Muscle of leg (tissue), 16 donors: ENCODE measurements at places on chromosomes 6 and 20.

DNA sequence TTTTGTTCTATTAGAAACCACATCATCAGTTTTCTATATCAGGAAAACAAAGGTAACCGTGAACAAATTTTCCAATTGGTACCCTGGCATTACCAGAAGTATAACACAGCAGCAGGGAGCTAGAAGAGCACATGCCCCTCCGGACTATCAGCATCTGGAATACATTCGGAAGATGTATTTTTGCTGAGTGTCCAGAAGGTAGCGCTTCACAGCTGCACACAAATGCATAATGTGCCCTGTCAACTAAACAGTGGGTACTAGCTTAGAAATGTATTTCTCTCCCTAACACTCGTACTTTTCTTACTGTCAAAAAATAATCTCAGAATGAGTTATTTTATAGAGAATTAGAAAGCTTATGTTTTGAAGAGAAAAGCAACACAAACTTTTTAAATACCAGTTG, 77.6 kb downstream of the HUS1B start:
- DNase-seq, result peak; percentile 30

GRCh38 chr6:168937054-168937453, 316.6 kb downstream of the THBS2 start:
- no peak for DNase-seq

GRCh38 chr6:149242883-149243282, 74.6 kb upstream of the TAB2 start:
- no peak for DNase-seq

- DNase-seq, result no peak
Observed at GRCh38 chr6:119325559-119326265, 23.8 kb downstream of the MAN1A1 start.

- DNase-seq, result no peak
Observed at GRCh38 chr20:21503345-21503744, 10.5 kb downstream of the NKX2-2 start.

DNA sequence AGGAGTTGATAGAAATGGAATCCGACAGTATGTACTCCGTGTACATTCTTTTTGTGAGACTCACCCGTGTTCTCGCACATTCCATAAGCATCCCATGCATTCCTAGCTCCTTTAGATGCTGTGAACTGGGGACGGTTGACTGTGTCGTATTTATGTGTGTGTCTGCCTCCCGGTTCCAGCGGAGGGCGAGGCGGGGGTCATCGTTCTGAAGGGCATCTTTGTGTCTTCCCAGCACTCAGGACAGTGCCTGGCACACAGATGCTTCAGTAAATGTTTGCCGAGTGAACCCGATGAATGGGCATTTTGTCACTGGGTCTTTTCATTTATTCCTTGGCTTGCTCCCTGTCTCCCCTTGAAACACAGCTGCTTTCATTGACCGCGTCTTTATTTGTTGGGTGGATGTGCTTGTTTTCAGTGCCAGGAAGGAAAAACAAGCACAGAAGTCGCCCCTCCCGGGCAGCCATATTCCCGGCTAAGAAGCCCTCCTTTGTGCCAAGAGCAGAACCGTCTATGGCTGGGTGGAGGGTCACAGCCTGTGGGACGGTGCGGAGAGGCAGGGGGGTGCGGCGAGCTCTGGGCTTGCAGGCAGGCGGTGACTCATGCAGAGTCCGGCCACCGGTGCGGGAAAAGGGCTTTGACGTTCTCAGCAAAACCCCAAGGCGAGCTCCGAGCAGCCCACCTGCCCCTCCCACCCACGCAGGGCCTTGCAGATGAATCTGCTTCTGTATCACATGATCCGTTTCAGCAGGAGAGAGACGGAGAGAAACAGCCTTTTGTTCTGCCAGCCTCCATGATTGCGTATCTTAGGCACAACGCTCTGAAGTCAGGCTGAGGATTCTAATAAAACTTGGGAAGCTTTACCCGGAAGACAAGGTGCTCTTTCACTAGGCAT, 11.2 kb upstream of the PSMG4 start:
- DNase-seq, result peak; percentile 82

DNA sequence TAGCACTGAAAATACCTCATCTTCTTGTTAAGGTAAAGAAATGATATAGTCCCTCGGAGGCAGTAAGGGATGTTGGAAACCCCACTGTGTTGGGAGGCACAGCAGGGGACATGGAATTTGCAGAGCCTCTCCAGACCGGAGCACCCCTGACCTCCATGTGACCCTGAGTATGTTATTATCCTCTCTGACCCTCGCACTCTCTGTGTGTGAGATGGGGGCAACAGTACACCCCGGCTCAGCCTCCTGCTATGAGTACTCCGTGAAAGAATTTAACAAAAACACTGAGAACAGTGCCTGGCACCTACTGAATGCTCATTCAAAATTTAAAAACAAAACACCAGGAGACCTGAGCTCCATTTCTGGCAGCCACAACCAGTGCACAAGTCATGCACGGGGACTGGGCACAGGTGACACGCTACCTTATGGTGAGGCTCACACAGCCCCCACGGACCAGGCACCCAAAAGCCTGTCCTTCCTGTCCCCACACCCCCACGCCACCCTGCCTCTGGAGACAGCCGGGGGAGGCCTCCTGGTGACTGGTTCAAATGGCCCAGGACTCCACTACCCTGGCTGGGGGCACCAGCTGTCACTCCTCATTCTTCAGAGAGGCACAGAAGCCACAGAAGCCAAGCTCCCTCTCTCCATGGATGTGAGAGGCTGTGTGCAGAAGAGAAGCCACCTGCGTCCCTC, 6.1 kb downstream of the NINL start:
- DNase-seq, result no peak

- no peak for DNase-seq
Observed at GRCh38 chr6:169669147-169669546, 32.7 kb downstream of the WDR27 start.

DNA sequence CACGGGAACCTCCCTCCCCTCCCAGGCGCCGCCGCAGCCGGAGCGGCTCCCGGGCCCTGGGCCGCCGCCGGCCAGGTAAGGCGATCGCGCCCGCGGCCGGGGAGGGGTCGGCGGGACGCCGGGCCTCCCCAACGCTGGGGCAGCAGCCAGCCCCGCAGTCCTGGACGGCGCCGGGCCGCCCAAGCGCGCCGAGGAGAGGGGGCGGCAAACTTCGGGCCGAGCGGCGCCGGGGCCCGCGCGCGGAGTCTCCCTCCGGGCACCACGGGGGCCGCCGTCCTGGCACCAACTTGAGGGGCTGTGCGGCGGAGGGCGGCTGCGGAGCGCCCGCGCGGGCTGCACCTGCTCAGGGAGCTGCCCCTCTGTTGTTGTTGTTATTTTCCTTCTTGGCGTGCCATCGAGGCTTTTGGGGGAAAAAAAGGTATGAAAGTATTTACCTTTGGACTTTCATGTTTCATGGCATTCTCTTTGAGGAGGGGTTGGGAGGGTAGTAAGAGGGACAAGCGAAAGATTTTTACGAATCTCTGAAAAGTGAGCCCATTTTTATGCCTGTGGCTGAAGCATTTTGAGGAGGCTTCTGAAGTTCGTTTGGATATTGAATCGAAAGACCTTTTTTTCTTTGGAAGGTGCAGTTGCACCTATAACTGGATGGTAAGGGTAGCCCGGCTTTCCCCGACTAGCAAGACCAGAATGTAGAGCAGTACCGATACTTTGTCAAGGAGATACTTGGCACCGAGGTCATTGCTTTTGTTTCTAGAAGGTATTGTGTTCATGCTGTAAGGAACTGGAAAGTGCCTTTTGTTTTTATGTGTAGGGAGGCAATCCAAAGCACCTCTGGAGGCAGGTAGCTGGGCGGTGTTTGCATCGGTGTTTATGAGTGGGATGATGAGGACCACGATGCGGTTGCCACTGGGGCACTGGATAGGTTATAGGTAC, at the start of gene RNF182:
Gene RNF182 (plus strand): TSS at position 4 of the 933 bp plus-strand sequence. CDS start 52,168 bp downstream, outside the sequence.
- no peak for DNase-seq

DNA sequence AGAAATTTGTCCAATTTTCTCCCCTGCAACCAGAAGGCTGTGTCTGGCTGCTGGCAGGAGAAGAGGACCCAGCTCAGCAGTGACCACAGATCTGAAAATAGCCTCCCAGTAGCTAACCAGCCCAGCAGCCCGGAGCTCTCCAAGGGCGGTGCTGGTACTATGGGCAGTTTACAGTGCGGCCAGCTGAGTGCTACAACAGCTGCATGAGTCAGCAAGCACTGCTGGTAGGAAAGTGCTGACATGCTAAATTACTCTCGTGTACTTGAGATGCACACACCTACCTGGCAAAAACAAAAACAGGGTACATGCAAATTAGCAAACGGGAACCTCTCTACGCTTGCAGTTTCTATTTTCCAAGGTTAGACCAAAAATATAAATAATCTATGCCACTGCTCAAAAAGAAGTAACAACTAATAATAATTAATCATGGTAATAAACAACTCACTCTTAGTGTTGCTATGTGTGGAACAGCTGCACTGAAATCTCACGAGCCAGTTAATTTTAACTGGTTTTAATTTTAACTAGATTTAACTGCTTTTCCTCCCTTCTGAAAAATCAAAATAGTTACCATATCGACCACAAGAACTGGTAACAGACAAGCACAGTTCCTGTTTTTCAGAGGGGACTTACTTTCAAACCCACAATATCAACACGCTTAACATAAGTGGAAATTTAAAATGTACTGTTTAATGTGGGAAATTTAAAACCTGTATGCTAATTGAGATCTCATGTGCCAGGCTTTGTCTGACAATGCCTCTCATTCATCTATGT, 10.8 kb downstream of the BACH2 start:
- peak; percentile 95 for DNase-seq

DNA sequence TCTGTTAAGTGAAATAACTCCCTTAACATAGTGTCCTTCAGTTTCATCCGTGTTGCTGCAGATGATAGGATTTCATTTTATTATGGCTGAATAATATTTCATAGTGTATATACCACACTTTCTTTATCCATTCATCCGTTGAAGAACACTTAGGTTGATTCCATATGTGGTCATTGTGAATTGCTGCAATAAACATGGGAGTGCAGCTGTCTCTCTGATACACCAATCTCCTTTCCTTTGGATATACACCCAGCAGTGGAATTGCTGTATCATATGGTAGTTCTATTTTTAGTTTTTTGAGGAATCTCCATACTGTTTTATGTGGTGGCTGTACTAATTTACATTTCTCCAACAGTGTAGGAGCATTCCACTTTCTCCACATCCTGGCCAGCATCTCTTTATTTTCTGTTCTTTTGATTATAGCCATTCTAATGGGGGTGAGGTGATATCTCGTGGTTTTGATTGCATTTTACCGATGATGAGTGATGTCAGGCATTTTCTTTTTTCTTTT, 193.2 kb downstream of the SLC16A10 start:
- no peak for DNase-seq

GRCh38 chr6:27472182-27472616, 706 bp downstream of the ZNF184 start:
- DNase-seq, result peak; percentile 87

- no peak for DNase-seq
Observed at GRCh38 chr6:34234667-34235306, 1.9 kb upstream of the HMGA1 start.

DNA sequence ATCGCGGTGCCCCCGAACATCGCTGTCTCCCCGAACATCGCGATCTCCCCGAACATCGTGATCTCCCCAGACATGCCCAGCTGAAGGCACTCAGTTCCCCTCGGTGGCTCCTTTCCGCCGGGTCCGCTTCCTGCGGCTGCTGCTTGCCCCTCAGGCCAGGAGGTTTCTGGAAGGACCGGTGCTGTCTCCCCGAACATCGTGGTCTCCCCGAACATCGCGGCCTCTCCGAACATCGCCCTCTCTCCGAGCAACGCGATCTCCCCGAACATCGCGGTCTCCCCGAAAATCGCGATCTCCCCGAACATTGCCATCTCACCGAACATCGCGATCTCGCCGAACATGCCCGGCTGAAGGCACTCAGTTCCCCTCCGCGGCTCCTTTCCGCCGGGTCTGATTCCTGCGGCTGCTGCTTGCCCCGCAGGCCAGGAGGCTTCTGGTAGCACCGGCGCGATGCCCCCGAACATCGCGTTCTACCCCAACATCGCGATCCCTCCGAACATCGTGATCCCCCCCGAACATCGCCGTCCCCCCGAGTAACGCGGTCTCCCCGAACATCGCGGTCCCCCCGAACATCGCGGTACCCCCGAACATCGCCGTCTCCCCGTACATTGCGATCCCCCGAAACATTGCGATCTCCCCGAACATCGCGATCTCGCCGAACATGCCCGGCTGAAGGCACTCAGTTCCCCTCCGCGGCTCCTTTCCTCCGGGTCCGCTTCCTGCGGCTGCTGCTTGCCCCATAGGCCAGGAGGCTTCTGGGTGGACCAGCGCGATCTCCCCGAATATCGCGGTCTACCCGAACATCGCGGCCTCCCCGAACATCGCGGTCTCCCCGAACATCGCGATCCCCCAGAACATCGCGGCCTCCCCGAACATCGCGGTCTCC, 808 bp downstream of the ULBP1 start:
- peak; percentile 34 for DNase-seq

DNA sequence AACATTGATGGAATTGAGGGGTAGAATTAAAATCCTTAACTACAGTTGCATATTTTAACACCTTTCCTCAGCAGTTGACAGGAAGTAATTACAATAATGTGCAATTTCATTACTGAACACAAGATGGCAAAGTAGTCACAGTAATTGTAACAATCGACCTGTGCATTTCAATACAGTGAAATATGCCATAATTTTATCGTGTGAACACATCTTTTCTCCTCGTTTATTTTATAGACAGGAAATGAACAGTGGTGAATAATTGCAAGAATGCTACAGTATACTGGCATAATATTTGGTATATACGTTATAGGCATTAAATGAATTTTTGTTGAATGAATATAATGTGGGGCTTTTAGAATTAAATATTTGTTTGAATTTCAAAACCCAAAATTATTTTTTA, 25.0 kb downstream of the CYB5R4 start:
- peak; percentile 62 for DNase-seq

DNA sequence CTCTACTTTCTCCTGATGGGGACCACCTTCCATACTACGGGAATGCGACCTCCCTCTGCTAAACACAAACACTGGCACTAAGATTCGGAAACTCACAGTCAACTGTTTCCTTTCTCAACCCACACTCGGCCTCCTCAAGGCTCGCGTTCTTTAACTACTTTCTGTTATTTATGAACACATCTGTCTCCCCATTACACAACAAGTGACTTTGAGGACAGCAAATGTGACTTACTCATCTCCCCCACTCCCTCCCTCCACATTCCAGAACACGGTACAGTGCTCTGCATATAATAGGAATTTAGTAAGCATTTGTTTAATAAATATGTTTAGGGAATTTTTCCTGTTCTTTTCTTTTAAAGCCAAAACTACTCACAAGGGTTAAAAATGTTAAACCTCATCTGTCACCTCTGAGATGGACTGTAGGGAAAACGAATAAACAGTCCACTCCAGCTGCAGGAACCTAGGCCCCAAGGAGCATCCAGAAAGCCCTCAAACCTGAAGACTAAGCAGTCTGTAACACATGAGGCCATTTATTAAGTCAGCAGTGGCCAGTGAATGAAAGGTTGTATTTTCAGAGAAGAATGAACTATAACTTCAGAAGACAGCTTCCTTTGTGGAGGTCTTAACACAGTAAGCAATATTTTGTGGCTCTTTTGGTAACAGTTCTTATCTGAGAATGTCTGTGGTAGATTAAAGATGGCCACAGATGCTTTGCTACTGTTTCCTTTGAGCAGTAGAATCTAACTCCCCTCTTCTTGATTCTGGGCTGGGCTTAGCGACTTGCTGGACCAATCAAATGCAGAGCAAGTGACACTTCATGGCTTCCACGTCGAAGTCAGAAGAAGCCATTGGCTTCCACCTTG, 209.6 kb upstream of the DTNBP1 start:
- peak; percentile 46 for DNase-seq

- peak; percentile 75 for DNase-seq
Observed at GRCh38 chr20:44104798-44105517, 82.0 kb downstream of the JPH2 start.

- no peak for DNase-seq
Observed at GRCh38 chr6:91141346-91141745, 554.5 kb upstream of the MAP3K7 start.
